Bronchus fibroblast of lung (primary cell): ENCODE measurements at places on chromosomes 2 and 18. TPM values are rescaled to one million over a fixed set of nuclear protein-coding genes. Genes with fewer than 3 reads are reported as not detected.

The SLC5A7 gene
- not detected in 2 replicates for total RNA-seq

The TCF23 gene
- total RNA-seq: not detected in 2 replicates

The C1GALT1C1L gene
- total RNA-seq: 0.50 and 1.0 TPM in 2 replicates

The HOXD1 gene
- not detected in 2 replicates for total RNA-seq

The ANKRD30BL gene
- total RNA-seq: not detected in 2 replicates

The FABP1 gene
- not detected in 2 replicates for total RNA-seq

The CNRIP1 gene
- 61.2 and 62.9 TPM in 2 replicates for total RNA-seq

The CCDC74B gene
- 6.2 and 6.9 TPM in 2 replicates for total RNA-seq

The ASB18 gene
- not detected in 2 replicates for total RNA-seq

The CD226 gene
- total RNA-seq: under 0.01 TPM in 1 of 2 replicates, not detected in the other

The SLC30A3 gene
- total RNA-seq: 0.15 and 0.34 TPM in 2 replicates

The EFR3B gene
- total RNA-seq: 0.15 and 0.50 TPM in 2 replicates

The DGKD gene
- total RNA-seq: 6.4 and 6.8 TPM in 2 replicates

The FBXO36 gene
- 3.7 and 4.2 TPM in 2 replicates for total RNA-seq

The PTGR3 gene
- 7.4 and 15.9 TPM in 2 replicates for total RNA-seq

The ICOS gene
- total RNA-seq: not detected in 2 replicates

The UGT1A5 gene
- not detected in 2 replicates for total RNA-seq
